ENCODE measurements at places on chromosomes 5 and 9. TPM values are rescaled to one million over a fixed set of nuclear protein-coding genes. Genes with fewer than 3 reads are reported as not detected.

DNA sequence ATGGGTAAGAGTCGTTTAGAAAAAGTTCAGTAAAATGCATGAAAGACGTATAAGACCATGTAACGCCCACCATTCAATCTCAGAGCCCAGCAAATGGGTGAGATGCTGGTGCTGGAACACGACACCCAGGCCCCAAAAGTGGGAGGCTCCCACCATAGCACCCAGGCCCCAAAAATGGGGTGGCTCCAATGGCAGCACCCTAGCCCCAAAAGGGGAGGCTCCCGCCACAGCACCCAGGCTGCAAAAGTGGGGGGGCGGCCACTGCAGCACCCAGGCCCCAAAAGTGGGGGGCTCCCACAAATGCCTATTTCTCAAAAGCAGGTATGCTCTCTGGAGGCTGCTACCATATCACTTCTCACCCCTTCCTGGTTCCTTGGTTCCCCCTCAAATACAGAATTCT is 12.7 kb downstream of the FSTL4 start:
- H3K27me3 ChIP-seq: peaks cover 10% of the 10 kb centered on the region
- no peak overlapping the region for H3K4me3 ChIP-seq
- no peaks in the 10 kb centered on the region for H3K36me3 ChIP-seq
- no peaks in the 10 kb centered on the region for H3K4me1 ChIP-seq
- no peak overlapping the region for H3K27ac ChIP-seq

GRCh38 chr5:3393920-3394597 is 201.6 kb upstream of the IRX1 start:
- H3K27ac ChIP-seq: no peak overlapping the region
- H3K4me1 ChIP-seq: peaks cover 11% of the 10 kb centered on the region
- no peak overlapping the region for H3K4me3 ChIP-seq
- H3K27me3 ChIP-seq: peaks cover 6% of the 10 kb centered on the region
- H3K36me3 ChIP-seq: no peaks in the 10 kb centered on the region

DNA sequence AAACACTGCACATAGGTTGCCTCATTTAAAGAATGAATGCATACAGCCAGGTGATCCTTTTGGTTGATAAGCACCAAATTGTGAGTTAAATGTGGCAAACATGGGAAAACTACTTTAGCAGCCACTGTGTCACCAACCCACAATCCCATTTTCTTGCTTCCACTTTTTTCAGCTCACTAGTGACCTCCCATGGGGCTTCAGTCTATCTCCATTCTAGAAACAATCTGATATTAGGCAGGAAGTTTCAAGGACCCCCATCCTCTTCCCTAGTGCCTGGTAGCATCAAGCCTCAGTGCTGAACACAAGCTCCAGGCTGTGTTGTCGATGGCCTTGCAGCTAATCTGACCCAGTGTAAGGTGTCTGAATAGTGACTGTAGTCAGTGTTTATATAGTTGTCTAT is 66.2 kb downstream of the PLPPR1 start:
- no peaks in the 10 kb centered on the region for H3K36me3 ChIP-seq
- no peaks in the 10 kb centered on the region for H3K4me1 ChIP-seq

GRCh38 chr5:59115345-59115744 is 532.5 kb downstream of the RAB3C start:
- no peaks in the 10 kb centered on the region for H3K4me1 ChIP-seq
- no peaks in the 10 kb centered on the region for H3K36me3 ChIP-seq
- no peak overlapping the region for H3K27ac ChIP-seq
- DNase-seq: no peak

DNA sequence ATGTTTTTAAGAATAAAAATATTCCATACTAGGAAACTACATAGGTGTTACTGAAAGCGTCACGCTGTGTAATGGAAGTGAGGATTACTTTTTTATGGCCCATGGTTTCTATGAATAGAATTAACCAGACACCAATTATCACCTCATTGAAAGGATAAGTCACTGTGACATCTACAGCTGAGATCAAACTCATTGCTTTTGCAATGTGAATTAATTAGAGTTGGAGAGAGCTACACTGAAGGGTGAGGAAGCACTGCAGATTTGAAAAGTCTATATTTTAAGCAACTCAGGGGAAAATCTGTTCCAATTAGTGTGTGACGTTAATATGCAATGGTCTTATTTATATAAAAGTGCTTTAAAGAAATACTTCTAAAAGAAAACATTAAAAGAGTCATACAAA is 1300.1 kb upstream of the DMAC1 start:
- H3K27me3 ChIP-seq: no peaks in the 10 kb centered on the region
- no peaks in the 10 kb centered on the region for H3K4me1 ChIP-seq

PFN3 gene
- total RNA-seq: not detected

ORM2 gene
- total RNA-seq: not detected

HTR4 gene
- 0.94 TPM for total RNA-seq

GMCL2 gene
- not detected for total RNA-seq

All from spinal cord (tissue), 10 donors.